Kidney (tissue), 22 donors: ENCODE measurements at places on chromosomes 4 and X. TPM values are rescaled to one million over a fixed set of nuclear protein-coding genes. Genes with fewer than 3 reads are reported as not detected.

Gene MAMLD1
- total RNA-seq = 6.5 TPM

Gene HSFX3
- total RNA-seq = not detected

Gene UGT2B17
- 0.38 TPM for total RNA-seq

Gene TLL1
- total RNA-seq = 10.0 TPM

Gene RRAGB
- total RNA-seq = 23.7 TPM

Gene SPANXA2
- not detected for total RNA-seq

Gene UNC5C
- total RNA-seq = 3.1 TPM

Gene SPOCK3
- 0.25 TPM for total RNA-seq
